AG08395 (cell line): ENCODE measurements at places on chromosomes 16 and 17.

- DNase-seq, result no peak
These were observed 3.8 kb upstream of the CHD3 start for GRCh38 chr17:7884581-7885366.

DNA sequence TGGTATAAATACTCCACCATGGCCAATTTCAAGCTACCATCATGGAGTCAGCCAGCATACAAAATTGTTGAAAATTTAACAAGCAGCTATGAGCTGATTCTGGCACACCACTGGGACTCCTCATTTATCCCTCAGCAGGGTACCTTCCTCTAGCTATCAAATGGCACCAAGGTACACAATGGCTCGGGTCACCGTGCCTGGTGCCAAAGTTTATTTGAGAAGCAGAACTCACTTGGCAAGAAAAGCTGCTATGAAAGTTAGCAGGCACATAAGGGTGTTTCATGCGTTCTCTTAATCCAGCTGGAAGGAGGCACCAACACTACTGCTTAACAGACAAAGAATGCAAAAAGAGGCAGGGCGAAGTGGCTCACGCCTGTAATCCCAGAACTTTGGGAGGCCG is 51.6 kb downstream of the IKZF3 start:
- DNase-seq, result no peak

- DNase-seq, result no peak
These were observed 75.0 kb downstream of the MGAT5B start for GRCh38 chr17:76943202-76943601.

DNA sequence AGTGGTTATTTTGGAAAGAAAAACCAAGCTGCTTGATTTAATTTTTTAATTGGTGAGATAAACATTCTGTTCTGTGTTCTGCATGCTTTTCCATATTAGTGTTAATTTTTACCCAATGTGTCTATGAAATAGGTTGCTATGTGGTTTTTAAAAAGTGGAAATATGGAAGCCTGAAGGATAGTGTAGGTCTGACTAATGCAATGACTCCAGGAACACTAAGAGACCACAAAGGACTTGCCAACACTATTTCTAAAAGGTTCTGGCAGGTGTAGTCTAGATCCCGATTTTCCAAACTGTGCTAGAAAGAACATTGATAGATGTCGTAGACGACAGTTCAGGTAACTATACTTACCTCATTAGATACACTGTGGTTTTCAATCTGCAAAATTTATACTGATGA is 877.4 kb upstream of the GOT2 start:
- peak; percentile 5 for DNase-seq

DNA sequence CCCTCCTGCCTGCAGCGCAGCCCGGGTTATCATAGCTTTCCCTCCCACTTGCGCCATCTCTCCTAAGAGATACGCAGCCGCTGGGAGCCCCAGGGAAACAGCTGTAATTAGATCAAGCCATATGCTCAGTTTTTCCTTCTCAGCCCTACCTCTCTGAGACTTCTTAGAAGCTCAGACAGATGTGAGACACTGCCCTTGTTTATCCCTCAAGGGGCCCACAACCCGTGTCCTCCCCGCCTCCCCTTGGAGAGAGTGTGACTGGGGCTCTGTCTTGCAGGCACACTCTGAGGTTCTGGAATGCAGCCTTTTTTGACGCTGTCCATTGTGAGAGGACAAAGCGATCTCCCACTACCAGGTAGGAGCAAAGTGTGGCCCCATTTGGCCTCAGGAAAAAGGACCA is 31.2 kb downstream of the CIBAR2 start:
- no peak for DNase-seq

- peak; percentile 48 for DNase-seq
These were observed 7.4 kb downstream of the ADAD2 start for GRCh38 chr16:84198401-84198800.

DNA sequence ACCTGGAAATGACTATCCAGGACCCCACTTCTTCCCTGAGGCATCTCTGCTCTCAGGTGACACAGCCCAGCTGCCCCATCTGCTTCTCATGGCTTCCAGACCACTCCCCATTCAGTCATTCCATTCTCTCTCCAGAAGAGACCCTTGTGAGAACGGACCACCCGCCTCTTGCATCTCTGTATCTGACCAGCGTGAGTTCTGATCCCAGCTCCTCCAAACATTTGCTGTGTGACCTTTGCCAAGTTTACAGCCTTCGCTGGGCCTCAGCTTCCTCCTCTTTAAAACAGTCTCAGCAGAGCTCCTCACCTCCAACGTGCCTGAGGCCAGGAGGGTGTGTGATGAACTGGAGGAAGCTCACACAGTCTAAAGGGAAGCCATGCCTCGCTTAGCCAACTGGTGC is 39.6 kb downstream of the C16orf82 start:
- no peak for DNase-seq

DNA sequence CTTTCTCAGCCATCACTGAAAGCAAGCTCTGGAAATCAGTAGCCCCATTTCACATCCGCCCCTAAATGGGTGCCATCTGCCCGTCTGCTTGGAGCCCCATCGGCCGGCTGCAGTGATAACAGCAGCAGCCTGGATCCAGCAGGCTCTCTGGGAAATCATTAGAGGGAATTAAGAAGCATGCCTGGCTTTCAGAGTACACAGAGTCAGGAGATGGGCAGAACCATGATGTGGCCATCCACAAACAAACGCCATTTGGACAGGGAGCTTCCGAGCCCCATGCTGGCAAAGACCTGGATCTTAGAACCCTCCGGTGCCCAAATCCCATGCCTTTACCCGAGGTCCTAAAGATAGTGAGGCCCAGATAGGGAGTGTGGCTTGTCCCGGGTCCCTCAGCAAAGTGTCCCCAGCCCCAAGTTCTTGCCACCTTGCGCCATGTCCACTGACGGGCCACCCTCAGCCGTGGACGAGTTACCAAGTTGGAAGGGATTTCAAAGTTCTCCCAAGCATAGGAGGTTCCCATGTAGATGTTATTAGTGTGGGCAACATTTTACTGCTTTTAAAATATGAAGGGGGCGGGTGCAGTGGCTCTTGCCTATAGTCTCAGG is 1.0 kb upstream of the LITAF start:
- DNase-seq, result no peak

DNA sequence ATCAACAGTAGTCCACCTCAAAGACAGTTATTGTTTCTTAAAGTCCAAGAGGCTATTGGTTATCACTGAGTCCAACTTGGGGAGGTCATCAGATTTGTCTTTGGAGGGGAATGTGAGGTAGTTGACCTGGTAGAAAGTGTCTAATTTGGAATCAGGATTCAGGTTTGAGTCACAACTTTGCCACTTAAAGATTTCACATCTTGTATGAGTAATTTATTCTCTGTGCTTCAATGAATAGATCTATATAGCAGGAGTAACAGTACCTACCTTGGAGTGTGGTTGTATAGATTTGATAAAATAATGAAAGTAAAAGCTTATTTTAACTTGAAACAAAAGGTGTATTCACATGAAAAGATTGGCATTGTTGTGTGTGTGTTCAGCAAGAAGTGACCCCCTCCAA is 119.3 kb upstream of the TBX2 start:
- no peak for DNase-seq

- DNase-seq, result peak; percentile 95
These were observed 5.2 kb downstream of the ITPRIPL2 start for GRCh38 chr16:19118938-19119431.

GRCh38 chr16:3511286-3512180 is 10.7 kb downstream of the CLUAP1 start:
- DNase-seq, result no peak

GRCh38 chr17:82374626-82375331 is 3.2 kb downstream of the UTS2R start:
- DNase-seq, result no peak

GRCh38 chr17:58060596-58061191 is 22.5 kb upstream of the DYNLL2 start:
- DNase-seq, result peak; percentile 46

- no peak for DNase-seq
These were observed 11.3 kb upstream of the RNF157 start for GRCh38 chr17:76251478-76252039.

- peak; percentile 58 for DNase-seq
These were observed 109.8 kb downstream of the GOSR1 start for GRCh38 chr17:30586818-30587595.

DNA sequence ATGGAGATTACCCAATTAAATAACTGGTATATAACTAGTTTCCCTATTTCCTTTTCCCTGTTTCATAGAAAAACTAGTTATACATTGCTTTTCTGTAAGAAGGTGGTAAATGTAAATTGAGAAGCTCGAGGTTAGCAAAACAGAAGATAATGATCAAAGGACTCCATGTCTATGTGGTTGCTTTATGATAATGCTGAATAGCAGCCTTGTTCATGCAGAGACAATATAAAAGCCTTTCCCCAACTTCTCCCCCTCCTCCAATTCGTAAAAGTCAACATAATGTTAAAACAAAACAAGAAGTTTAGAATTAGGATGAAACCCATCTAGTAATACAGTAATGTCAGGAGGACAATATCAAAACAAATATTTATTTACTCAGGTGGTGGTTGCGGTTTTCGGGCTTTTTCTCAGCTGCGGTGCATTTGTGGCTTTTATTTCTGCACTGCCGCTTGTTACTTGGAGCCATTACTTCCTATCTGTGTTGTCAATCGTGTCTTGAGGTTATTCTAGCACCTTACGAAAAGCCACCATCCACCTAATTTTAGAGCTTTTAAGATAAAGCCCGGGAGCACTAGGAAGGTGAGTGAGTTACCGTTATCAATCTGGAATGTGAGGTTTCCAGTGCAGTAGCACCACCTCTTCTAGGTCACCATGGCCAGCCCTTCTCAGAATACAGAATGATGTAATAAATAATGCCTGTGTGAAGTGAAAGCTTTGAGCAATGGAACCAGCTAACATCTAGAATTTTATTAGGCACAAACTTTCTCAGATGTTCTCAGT is 297.5 kb downstream of the CDH13 start:
- DNase-seq, result no peak

GRCh38 chr17:15883617-15884111 is 61.3 kb upstream of the ADORA2B start:
- peak; percentile 54 for DNase-seq

- no peak for DNase-seq
These were observed 127.2 kb downstream of the BCAS3 start for GRCh38 chr17:60804831-60805230.

DNA sequence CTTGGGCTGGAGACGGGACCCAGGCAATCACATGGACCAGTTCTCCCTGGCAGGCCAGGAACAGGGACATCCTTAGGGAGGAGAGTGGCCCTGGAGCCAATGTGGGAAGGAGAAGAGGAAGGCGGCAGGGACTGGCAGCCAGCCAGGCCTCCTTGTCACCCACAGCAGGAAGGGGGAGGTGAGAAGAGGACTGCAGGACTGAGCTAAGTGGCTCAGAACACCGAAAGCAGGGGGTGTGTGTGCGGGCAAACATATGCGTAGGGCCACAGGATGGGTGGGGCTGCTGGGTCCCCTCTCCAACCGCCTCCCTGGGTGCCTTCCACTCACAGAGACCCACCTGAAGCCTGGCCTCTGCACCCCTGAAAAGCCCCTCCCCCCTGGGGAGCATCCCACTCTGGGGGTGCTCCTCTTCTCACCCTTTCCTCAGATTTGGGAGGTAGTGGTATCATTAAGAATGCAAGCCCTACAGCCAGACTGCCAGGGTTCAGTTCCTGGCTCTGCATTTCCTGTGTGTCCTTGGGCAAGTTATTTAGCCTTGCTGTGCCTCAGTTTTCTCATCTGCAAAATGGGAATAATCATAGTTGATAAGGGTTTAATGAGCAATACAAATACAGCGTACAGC is 8.1 kb downstream of the PNMT start:
- DNase-seq, result no peak

DNA sequence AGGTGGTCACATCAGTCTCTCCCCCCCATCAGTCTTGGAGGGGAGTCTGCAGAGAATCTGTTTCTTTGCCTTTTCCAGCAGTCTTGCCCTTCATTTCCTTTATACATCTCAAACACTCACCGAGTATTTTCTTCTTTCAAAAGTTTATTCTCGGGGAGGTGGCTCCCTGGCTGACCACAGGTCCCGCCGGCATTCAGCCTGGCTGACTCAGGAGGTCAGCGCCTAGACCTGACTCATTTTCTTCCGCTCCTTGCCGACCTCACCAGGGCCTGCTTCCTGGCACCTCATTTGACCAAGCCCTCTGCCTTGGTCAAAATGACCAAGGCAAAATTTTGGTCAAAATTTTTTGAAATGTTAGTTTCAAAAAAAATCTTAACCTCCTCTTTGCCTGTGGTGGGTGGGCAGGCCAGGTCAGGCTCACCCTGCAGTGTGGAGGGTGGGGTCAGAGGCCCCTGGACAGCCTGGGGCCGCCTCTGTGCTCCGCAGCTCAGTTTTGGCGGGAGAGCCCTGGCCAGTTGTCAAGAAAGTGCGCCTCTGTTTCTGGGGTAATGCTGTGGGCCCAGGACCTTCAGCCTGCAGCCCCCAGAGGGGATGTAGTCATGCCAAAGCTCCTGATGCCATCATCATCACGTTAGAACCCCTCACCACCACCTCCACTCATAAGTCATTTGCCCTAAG is 165.6 kb downstream of the SPECC1 start:
- peak; percentile 17 for DNase-seq

DNA sequence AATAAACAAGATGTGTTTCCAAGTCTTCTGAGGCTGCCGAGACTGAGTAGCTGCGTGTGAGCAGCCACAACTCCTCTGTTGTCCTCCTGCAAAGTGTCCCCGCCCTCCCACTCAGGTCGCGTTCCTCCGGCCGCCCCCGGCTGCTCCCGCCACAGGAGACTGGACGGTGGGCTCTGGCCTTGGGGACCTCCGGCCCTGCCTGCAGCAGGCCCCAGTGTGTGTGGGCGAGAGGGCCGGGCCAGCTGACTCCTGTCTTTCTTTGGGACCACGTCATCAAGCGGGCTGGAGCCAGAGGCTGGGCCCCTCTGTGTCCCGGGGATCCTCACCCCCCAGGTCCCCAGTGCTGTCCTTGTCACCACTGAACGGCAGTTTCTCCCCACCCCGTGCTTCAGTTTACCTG is 175.3 kb downstream of the NPIPB11 start:
- DNase-seq, result no peak

- DNase-seq, result peak; percentile 88
These were observed 78.1 kb upstream of the ZFHX3 start for GRCh38 chr16:73125850-73126524.

- DNase-seq, result no peak
These were observed 426.7 kb upstream of the CDH8 start for GRCh38 chr16:62462971-62463370.
